Activated CD4-positive, alpha-beta T cell treated with anti-CD3 and anti-CD28 coated beads, Interleukin-2, amount 10 ng/mL, durations not matched to agents 24 days and 14 days (primary cell): ENCODE measurements at places on chromosomes 5 and 9. TPM values are rescaled to one million over a fixed set of nuclear protein-coding genes. Genes with fewer than 3 reads are reported as not detected.

HK3 gene
- total RNA-seq: 0.21 and 0.85 TPM in 2 replicates

GABRP gene
- total RNA-seq: not detected in 2 replicates

ASTN2 gene
- total RNA-seq: 2.8 and 3.1 TPM in 2 replicates

F2RL1 gene
- total RNA-seq: 0.14 and 0.23 TPM in 2 replicates

IFNK gene
- total RNA-seq: not detected in 2 replicates
